Nephron progenitor cell (in vitro differentiated cells): ENCODE measurements at places on chromosomes 7 and 10.

GRCh38 chr10:47160967-47161366 lies 139.0 kb upstream of the GDF10 start:
- DNase-seq, result no peak

DNA sequence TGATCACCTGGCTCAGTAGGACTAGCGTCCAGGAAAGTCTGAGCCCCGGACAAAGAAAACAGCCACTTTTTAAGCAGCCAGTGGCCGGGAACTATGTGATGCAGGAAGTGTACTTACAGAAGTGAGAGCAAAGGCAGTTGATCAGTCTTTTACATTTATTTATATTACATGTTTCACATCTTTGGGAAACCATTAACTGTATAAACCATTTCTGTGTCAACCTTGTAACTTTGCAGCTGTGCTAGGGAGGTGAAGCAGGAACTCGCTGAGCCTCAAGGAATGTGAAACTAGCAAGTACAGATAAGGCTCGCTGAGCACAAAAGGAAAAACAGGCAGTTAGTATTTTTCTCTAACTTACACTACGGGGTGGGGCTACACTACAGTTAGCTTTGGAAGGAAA lies 39.9 kb upstream of the HECW1 start:
- no peak for DNase-seq

- DNase-seq, result no peak
Measured at GRCh38 chr10:78339251-78339650, 305.6 kb downstream of the RPS24 start.

- no peak for DNase-seq
Measured at GRCh38 chr10:30870896-30871295, 160.8 kb downstream of the ZNF438 start.

DNA sequence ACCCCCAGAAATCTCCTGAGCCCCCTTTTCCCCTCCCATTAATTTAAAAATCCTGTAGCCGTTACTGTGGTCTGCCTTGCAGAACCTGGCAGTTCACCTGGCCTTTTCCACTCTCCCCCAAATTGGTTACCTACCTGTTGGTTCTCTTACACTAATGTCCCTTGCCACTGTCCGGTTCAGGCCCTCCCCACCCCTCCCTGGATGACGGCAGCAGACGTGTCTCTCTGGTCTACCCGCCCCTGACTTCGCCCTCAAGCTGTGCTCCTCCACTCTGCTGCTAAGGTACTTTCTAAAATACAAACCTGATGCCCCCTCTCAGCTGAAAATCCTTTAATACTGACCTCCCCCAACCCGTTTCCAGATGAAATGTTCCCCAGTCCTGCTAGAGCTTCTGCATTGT lies 15.6 kb upstream of the SH3PXD2A start:
- DNase-seq, result no peak

- peak; percentile 26 for DNase-seq
Measured at GRCh38 chr10:119020627-119020946, 8.9 kb upstream of the NANOS1 start.

DNA sequence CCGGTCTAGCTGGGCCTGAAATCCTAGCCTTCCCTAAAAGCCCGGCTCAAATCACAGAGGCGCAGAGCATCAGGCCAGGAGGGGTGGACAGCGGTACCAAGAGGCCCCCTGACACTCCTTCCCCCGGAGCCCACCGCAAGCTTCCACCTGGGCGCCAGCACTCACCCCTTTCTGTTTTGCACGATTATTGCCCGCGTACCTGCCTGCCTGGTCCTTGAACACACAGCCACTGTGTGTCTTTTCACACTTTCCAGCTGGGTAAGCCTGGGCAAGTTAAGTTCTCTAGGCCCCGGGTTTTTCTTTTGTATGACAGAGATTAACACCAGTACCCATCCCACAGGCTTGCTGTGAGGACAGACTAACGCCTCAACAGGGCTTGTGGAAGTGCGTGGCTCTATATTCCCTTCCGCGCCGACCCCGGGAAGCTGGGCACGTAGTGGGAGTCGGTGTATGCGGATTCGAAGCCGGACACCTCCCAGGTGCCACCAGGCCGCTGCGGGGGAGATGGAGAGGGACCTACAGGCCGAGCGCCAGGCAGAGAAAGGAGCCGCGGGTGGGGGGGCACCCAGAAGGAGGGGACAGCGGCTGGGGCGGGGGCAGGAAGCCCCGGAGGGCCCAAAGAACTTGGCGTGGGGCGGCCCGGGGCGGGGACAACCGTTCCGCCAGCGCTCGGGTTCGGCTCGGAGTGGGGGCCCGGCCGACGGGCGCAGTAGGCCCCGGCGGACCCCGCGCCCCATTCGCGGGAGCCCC lies 792 bp downstream of the ZNF746 start:
- peak; percentile 64 for DNase-seq

- no peak for DNase-seq
Measured at GRCh38 chr10:79152423-79152817, 83.7 kb downstream of the ZMIZ1 start.

- DNase-seq, result no peak
Measured at GRCh38 chr7:103121641-103122040, 27.3 kb downstream of the NAPEPLD start.

- peak; percentile 63 for DNase-seq
Measured at GRCh38 chr7:130490888-130491804, 739 bp upstream of the MEST start.

DNA sequence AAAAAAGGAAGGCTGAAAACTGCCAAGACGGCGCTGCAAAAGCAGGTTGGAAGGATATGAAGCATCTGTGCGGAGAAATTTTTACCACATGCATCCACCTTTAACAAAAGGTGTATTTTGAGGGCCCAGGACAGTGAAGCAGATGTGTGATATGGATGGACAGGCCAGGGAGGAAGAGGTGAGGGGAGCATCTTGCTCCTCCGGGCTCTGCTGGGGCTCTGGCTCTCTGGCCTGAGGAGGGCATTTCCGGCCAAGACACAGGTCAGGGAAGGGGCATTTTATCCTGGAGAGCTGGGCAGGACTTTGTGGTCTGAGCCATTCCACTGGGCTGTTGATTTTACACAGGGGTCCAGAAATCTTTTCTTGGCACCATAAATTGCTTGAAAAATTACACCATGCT lies 175.1 kb downstream of the ZMYND11 start:
- no peak for DNase-seq

DNA sequence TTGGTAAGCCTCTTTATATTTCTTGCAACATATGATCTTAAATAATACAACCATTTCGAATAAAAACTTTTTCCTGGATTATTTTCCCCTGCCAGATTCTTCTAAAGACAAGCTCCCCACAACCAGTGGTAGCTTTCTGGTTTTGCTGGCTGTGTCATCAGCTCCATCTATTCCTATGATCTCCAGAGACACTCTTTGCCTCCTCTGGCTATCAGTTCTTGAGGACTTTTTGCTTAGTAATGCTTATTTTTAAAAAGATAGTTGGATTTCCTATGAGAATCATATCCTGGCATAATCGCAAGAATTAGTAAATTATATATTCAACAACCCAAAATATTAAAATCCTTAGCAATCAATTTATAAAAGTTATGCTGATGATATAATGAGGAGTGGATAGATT lies 103.8 kb upstream of the SLC26A5 start:
- no peak for DNase-seq

DNA sequence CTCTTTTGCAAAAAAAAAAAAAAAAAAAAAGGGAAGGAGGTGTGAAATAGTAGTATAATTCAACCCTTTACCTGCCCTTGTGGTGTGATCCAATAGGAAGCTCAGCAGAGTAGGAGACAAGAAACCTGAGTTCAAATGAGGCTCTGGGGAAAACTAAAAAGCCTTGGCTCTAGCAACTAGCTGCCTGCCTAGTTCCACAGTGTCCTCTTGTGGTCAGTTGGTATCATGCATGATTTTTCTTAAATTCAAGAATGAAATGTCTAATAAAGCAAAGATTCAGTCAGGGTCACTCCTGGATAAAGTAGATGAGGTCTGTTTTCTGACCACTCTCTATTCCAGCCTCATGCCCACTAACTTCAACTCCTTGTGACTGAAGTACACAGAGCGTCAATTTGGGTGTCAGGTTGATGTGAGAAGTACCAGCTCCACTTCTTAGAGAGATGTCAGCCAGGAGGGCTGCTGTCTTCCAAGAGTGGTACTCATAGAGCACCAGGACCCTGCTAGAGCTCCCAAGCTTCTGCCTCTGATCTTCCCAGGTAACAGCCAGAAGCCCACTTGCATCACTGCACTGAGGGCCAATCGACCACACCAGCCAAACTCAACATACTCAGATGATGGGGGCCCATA lies 10.5 kb downstream of the LSM5 start:
- no peak for DNase-seq

DNA sequence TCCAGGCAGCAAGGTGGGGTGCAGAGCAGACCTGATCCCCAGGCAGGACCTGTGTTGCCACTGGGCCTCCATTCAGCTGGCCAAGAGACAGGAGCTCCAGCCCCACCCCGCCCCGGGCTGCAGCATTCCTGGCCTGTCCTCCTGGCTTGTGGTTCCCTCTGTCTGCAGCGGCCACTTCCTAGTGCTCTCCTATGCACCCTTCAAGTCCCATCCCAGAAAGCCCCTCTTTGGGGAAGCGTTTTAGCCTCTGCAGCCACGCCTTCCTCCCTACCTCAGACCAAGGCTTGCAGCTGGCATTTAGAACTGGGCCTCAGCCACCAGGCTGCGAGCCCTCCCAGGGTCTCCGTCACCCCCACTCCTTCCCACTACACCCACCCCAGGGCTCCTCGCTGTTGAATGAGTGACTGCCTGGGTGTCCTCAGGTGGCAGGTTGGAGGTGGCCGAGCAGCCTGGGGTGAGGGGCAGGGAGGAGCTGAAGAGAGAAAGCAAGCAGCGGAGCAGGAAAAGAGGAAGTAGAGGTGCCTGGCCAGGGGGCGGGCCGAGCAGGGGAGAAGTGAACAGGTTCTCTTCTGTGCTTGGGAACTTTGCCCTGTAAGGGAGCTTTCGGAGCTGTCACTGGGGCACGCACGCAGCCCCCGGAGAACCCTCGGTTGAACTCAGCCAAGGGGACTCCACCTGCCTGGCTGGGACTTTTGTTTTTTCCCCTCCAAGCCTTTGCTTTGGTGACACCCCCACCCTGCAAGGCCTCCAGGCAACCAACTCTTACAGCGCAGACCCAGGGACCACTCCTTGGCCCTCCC lies 109.1 kb upstream of the TNRC18 start:
- DNase-seq, result no peak

- no peak for DNase-seq
Measured at GRCh38 chr10:102627291-102627735, 17.0 kb upstream of the TRIM8 start.

- no peak for DNase-seq
Measured at GRCh38 chr10:58647376-58648112, 134.9 kb downstream of the BICC1 start.

- no peak for DNase-seq
Measured at GRCh38 chr10:126663328-126663727, 7.2 kb downstream of the C10orf90 start.

DNA sequence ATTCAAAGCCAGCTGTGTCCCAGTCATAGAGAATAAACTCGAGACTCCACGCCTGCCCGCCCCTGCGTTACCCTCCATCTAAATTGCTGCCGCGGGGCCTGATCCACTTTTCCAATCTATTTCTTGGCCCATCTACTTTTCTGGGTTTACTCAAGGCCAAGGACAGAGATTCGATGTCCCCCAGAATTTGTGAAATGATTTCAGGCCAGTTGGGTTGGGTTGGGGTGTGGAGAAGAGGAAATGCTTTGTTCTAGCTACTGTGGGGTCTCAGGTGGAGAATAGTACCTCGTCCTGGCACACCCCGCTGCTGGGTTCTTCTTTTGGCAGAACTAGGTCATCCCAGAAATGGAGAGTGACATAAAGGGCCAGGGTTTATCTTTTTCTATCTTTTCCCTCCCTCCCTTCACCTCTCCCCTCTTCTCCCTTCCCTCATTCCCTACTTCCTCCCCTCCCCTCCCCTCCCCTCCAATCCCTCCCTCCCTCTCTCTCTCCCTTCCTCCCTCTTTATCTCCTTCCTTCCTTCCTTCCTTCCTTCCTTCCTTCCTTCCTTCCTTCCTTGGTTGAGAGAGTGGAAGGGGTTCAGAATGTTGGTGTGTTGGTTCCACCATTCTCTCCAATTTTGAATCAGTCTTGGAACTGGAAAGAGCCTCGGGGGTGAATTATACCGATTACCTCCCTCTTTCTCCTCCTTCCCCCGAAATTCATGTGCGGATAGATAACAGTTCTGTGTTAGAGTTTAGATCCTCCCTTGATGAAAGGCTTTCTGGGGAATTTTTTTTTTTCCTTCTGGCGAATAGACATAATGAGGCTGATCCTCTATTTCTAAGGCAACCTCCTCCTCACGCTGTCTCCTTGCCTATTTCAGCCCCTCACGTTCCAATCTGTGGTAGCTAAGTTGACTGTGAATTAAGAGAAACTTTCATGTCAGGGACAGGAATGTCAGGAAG lies 1.2 kb upstream of the TMEM229A start:
- DNase-seq, result no peak

DNA sequence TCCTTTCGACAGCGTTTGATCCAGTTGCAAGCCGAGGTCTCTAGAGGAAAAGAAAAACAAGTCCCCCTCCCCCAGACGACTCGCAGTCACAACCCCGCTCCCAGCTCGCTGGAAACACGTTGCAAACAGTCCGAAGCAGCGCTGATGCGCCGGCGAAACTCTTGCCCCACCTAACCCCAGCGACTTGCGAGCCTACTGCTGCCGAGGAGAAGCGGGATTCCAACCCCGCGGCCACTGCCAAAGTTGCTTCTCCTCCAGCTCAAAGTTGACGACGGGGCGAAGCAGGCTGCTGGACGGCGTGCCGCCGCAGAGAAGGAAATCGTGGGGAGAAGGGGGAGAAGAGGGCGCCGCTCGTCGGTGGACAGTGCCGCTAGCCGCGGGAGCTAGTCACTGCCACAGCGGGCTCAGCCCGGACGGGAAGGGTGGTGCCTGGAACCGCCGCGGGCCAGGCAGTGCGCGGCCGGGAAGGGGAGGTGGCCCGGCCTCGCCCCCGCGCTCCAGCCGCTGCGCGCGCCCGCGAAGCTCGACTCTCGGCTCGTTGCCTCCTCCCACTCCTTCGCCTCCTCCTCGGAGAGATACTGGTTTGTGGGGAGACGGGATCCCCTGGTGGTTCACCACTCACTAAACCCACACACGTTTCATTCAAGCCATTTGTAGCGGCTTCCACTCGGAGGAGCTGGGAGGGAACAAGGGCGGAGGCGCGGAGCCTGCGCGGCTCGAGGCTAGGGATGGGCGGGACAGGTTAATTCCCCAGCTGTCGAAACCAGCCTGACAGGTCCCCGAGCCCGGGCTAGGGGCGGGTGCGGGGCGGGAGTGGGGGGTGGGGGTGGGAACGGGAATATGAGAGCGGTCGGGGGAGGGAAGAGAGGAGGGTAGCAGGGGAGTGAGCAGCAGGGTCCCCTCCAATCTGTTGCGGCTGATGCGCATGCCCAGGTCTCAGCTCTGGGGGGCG lies at the start of gene GPR37:
Gene GPR37 (minus strand): TSS at position 392 of the 952 bp plus-strand sequence. CDS start 816 bp downstream, outside the sequence.
- DNase-seq, result peak; percentile 76
